ENCODE measurements at places on chromosomes 3 and 15. TPM values are rescaled to one million over a fixed set of nuclear protein-coding genes. Genes with fewer than 3 reads are reported as not detected.

GRCh38 chr15:78564743-78565096, 600 bp upstream of the CHRNA5 start:
- no peak for DNase-seq

- peak; percentile 56 for DNase-seq
These were observed 19.6 kb downstream of the TIMP4 start for GRCh38 chr3:12139111-12139511.

- DNase-seq: no peak
These were observed 116.5 kb downstream of the UBE2E2 start for GRCh38 chr3:23319366-23320312.

DNA sequence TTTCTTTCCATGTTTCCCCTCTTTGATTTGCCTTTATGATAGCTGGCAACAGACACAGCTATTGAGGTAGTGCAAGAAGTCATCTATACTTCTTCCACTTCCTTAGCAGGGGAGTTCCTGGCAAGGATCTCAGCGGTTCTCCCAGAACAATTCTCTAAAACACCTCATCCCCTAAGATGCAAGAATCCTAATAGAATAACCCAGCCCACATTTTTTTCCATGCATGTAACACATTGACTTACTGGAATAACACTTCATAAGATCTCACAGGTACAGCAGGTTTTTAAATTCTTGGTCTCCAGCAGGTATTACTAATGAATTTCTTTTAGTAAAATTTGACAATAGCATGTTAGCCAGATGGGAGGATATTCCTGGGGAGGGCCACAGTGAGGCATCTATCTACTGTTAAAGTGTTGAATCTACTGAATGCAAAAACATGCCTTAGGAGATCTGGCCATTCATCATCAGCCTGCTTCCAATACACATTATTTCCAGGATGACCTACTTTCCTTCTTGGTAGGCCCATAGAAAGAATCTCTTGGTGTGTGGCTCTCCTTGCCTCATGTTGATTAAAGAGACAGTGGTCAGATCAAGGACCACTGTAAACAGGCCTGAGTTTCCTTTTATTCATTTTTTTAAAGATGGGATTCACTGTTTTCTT, 78.5 kb downstream of the RAD18 start:
- DNase-seq: no peak

DNA sequence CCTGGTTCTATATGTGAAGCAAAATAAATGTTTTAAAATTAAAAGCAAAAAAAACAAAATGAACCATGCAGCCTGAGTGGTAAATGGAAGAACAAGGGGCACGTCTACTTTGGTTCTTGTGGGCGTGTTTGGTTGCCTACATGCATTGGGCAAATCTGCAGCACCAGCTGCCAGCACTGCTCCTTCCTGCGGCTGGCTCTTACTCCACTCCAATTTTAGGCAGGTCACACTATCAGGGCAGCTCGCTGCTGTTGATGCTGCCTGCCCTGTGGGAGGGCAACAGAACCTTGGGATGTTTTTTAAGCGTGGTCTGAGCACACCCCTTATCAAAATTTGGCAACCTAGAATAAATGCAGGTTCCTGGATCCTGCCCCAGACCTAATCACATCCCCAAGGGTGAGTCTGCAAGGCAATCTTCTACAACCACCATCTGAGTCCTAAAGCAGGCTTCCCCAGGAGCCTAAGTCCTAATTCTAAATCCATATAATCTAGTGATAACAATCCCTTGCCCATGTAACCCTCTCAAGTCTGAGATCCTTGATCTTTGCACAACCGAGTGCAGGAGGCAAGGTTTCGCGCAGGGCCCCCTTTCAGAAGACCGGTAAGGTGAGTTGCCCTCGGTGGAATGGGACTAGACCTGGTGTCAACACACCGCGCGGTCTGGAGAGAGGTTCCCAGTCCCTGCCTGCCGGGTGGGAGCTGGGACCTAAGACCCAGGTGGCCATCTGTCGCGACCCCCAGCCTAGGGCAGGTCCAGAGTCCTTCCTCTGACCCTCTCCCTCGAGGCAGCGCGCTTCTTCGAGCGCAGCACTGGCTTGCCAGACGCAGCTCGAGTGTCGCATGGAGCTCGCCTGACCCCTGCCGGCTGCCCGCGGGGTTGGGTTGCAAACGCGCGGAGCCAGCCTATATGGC, 15.9 kb downstream of the IVD start:
- peak; percentile 68 for DNase-seq

DNA sequence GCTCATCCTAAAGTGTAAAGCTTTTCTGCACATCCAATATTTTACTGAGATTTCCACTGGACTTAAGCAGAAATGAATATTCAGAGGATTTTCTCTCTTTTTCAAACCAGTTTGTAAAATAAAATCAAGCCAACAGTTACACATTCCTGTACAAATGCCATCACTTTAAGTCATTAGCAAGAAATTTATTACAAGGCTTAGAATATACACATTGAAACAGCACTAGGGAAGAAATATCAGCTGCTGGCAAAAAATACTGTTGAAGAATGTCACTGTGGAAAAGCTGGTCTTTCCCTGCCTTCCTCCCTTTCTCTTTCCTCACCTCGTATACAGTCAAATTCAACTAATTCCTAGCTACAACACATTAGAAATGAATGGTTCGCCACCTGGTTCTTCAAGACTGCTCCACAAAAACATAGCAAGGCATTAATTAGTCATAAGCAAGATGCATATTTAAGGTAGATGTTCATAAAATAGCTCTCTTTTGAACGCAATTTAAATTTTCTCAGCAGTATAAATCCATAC, 21.3 kb downstream of the PLOD2 start:
- DNase-seq: peak; percentile 52

DNA sequence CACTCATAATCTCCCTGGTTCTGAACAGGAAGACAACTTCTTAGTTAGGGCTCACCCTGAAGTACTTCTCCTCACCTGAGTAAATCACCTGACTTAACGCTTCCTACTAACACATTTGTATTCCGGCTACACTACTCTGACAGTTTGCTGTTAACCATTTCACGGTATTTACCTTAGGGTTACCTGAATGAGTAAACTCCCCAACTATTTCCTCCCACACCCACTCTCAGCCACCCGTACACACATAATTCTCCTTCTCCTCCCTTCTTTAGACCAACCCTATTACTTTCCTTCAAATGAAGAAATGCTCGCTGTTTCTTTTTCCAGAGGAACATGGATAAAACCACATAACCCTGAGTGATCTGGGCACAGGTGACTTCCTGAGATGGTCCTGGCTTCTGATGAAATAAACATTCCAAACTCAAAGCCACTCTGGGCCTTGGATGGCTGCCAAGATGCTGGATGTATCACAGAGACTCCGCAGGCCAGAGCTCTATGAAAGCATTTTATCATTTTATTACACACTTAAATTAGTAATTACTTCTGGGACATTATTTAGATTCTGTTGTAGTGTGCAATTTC, 183.6 kb upstream of the ATP11B start:
- peak; percentile 40 for DNase-seq

GRCh38 chr3:106058475-106058874, 189.7 kb upstream of the CBLB start:
- peak; percentile 56 for DNase-seq

- no peak for DNase-seq
These were observed 60.6 kb downstream of the TCF12 start for GRCh38 chr15:56978898-56979662.

DNA sequence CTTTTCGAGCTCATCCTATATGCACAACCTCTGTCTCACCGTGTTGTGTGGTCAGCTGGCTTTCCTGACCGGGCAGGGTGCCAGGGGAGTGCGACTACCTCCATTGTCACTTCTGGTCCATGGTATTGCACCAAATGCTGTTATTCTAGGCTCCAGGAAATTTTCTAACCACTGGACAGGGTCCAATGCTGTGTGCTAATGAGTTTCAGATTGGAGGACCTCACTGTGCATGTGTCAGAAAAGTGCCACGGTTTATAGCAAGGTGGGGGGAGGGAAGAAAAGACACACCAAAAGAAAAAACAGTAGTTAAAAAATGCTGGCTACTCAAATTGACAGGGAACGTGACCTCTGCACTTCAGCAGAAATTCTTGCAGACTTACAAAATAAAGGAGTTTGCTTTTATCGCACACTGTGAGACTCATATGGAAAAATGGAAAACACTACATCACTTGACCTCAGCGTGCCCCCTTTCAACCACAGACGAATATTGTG, 480.1 kb downstream of the FOXP1 start:
- no peak for DNase-seq

- DNase-seq: no peak
These were observed 14.9 kb downstream of the NAALADL2 start for GRCh38 chr3:174873832-174874657.

- DNase-seq: no peak
These were observed 63.2 kb upstream of the FOXB1 start for GRCh38 chr15:59940928-59941327.

GRCh38 chr15:101055411-101055810, 136.3 kb downstream of the LRRK1 start:
- DNase-seq: no peak

GRCh38 chr15:75230551-75231371, 27.4 kb upstream of the GOLGA6C start:
- no peak for DNase-seq

DNA sequence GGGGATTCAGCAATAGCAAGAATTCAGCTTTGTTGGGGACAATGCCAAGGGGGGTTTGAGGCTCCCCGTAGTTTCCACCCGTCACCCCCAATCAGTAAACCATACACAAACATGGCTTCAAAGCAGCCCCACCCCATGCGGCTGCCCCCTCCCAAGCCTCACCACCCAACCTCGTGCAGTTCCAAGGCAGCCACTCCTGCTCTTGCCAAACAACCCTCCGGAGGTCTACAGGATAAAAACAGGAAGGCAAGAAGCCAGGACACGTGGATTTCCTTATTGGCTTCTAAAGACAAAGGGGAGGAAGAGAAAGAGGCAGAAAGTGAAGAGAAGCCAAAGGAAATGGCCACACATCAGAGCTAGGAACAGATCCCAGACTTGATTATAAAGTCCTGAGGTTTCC, 121.1 kb downstream of the SHQ1 start:
- DNase-seq: no peak

- no peak for DNase-seq
These were observed 26.1 kb upstream of the PLXND1 start for GRCh38 chr3:129632556-129632955.

GRCh38 chr3:181567311-181568075, 144.2 kb upstream of the SOX2 start:
- no peak for DNase-seq

- DNase-seq: no peak
These were observed 18.9 kb upstream of the ACAP2 start for GRCh38 chr3:195461594-195462307.

DNA sequence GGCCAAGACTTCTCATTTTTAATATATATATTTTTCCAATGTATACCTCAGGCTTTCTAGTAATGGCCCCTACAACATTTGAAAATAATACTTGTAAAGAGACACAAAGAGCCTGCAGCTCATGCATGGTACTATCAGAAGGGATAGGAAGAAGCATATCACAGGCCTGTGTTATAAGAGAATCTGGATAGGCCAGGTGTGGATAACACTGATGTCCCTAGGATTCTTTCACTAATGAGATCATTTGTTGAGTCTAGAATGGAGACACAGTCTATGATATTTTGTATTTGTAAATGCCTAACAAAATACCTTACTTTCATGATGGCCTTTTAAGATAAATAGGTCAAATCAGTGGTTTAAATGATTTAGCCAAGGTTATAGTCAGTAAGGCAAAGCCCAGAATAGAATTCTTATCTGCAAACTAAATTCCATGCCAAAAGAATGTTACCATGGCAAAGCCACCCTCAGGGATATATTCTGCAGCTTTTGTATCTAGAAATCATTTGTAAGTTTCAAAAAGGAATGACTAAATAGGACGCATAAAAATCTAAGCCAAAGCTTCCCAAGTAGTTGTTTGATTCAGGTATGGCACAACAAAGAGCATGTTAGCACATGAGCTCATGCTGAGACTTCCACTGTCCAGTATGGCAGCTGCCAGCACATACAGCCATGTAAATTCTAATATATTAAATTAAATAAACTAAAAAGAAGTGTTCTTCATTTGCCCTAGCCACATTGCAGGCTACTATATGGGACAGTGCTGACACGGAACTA, 10.0 kb downstream of the DCP1A start:
- DNase-seq: no peak

DNA sequence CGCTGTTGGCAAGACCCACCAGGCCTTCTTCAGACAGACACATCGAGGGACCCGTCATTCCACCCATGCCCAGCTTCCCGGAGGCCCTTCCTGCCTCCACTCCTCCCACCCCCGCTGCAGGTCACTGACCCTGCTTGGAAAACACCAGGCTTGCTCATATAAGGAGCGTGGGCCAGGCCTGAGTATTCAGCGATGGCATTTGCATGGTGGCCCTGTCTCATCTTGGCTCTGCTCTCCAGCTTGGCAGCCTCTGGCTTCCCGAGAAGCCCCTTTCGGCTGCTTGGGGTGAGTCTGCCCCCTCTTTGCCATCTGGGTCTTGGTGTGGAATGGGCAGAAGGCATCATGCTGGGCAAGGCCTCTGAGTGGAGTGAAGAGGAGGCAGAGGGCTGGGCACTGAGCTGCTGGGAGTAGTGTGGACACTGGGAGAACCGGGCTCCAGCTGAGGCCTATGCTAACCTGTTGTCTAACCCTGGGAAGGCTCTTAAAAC, at the start of gene ITIH3:
Gene ITIH3, plus strand, starts transcription at position 185 of the 488 bp plus-strand sequence. Its CDS starts 8 bp downstream, at position 193.
- DNase-seq: no peak

DNA sequence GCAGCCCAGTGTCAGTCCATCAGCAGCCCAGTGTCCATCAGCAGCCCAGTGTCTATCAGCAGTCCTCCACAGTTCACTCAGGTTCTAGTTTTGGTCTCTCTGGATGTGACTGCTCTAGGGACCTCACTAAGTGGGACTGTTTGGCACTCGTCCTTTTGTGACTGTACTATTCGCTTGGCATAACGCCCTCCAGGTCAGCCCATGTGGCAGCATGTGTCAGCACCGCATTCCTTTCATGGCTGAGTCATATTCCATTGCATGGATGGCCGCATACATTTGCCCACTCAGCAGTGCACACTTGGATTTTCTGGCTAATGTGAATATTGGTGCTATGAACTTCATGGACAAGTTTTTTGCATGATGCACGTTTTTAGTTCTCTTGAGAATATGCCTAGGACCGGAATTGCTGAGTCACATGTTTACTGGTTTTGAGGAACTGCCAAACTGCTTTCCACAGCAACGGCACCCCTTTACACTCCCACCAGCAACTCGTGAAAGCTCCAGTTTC, 16.4 kb downstream of the CHST13 start:
- DNase-seq: peak; percentile 14

GRCh38 chr3:168094877-168095610, 680 bp downstream of the GOLIM4 start:
- peak; percentile 73 for DNase-seq

GRCh38 chr15:62164014-62164395, 1.1 kb downstream of the C2CD4B start:
- peak; percentile 14 for DNase-seq

CCR4 gene
- total RNA-seq: 2.9 TPM

FRMD4B gene
- 29.4 TPM for total RNA-seq

SLMAP gene
- total RNA-seq: 805 TPM

MKRN2OS gene
- total RNA-seq: 4.1 TPM

P2RY14 gene
- 8.9 TPM for total RNA-seq

GOLGA8A gene
- 54.9 TPM for total RNA-seq
